ENCODE measurements at places on chromosomes 2 and 18. TPM values are rescaled to one million over a fixed set of nuclear protein-coding genes. Genes with fewer than 3 reads are reported as not detected.
A peak's percentile ranks its signal among the peaks of the same experiment; 100 is the strongest.

DNA sequence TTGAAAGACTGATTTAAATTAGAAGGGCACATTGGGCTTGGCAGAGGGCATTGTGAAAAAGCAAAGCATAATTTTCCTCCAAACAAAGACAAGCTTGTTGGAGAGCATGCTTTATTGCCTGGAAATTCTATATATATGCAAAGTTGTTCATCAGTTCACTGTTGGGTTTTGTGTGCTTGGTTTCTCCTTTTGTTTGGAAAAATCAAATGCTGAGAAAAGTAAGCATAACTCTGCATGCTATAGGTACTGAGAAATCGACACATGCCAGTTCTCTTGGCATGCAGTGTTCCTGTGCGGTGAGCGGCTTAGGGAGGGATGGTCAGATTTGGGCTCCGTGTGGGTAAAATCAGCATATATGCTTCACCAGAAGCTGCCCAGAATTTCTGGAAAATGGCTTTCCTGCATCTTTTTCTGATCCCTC lies 161.0 kb downstream of the RAPGEF4 start:
- no peak overlapping the region for H3K27ac ChIP-seq
- no peaks in the 10 kb centered on the region for H3K27me3 ChIP-seq
- H3K4me1 ChIP-seq = peaks cover 13% of the 10 kb centered on the region
- no peaks in the 10 kb centered on the region for H3K36me3 ChIP-seq
- H3K4me3 ChIP-seq = no peak overlapping the region
- no peak for DNase-seq

Gene C2orf80
- not detected for total RNA-seq

DNA sequence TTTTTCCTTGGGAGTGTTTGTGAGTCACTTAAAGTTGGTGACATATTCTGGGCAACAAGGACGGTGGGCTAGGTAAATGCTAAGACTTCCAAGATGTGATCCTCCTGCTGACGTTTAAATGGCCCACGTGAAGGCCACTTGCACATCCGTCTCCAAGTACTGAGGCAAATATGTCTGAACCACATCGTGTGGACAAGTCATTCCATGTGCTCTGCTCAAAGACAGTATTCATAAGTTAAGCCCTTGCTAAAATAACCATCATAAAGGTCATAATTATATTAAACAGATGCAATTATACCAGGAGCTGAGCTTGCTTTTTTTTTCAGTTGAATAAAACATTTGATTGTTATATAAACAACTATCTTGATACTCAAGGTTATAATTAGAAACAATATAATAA lies 44.8 kb downstream of the SPP2 start:
- H3K4me1 ChIP-seq = no peaks in the 10 kb centered on the region
- no peak overlapping the region for H3K27ac ChIP-seq
- H3K4me3 ChIP-seq = no peak overlapping the region
- H3K36me3 ChIP-seq = no peaks in the 10 kb centered on the region
- no peak for DNase-seq

Gene D2HGDH
- 4.3 TPM for total RNA-seq

DNA sequence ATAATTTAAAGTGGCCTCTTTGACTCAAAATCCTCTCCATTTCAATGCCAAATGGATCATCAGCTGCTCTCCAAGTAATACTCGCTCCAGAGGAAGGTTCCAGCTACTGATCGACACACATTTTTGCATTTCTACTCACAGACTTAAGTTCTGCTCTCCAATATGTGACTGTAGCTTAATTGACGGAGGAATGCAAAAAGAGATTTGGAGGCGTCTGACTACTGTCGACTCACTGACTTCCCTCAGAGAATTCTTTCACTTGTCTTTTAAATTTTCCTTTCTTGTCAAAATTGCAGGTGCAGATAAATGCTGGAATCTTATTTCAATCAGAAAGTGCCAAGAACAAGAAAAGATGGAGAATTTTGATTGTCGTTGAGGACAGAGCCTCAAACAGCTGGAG lies 84.1 kb upstream of the PAPOLG start:
- H3K36me3 ChIP-seq = no peaks in the 10 kb centered on the region
- H3K27ac ChIP-seq = no peak overlapping the region
- H3K4me3 ChIP-seq = no peak overlapping the region
- DNase-seq = no peak
- H3K4me1 ChIP-seq = no peaks in the 10 kb centered on the region
- no peaks in the 10 kb centered on the region for H3K27me3 ChIP-seq

DNA sequence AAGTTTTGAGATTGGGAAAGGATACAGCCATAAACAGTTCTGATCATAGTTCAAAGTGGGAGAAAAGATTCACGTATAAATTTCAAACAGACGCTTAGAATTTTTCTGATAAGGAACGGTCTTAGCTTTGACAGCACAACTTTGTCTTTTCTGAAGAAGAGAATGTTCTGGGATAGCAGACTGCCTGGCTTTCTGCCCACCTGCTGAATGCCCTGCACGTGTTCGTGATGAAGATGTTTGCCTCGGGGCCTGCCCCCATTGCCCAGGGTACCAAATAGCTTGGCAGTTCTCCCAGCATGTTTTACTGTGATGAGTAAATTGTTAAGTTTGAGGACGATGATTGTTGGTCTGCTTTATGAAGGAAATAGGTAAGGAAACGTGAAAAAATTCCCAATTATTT lies 4.6 kb downstream of the MRPL33 start:
- H3K4me3 ChIP-seq = no peak overlapping the region
- peaks cover 10% of the 10 kb centered on the region for H3K4me1 ChIP-seq
- peaks cover 30% of the 10 kb centered on the region for H3K36me3 ChIP-seq
- H3K27ac ChIP-seq = no peak overlapping the region
- H3K27me3 ChIP-seq = no peaks in the 10 kb centered on the region

- DNase-seq = no peak
- no peak overlapping the region for H3K27ac ChIP-seq
- no peak overlapping the region for H3K4me3 ChIP-seq
Measured at GRCh38 chr2:101400048-101400447, 12.7 kb upstream of the CREG2 start.

- H3K27me3 ChIP-seq = no peaks in the 10 kb centered on the region
- DNase-seq = no peak
- no peak overlapping the region for H3K27ac ChIP-seq
- H3K4me3 ChIP-seq = no peak overlapping the region
Measured at GRCh38 chr2:159177957-159178356, 108.5 kb downstream of the WDSUB1 start.

DNA sequence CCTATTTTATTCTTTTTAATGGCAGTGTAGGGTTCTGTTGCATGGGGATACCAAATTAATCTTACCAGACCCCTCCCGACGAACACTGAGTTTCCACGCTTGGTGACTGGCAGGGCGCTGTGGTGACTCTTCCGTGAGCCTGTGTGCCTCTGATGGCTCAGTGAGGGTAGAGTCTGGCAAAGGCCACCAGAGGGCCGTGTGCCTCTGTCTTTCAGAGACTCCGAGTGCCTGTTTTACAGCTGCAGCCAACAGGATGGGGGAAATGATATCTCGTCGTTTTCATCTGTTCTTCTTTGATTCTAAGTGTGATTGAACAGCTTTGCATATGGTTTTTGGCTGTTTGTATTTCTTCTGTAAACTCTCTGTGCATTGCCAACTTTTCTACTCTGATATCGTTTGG lies 99.8 kb downstream of the ZNF236 start:
- H3K27me3 ChIP-seq = no peaks in the 10 kb centered on the region
- H3K4me1 ChIP-seq = peaks cover 7% of the 10 kb centered on the region
- DNase-seq = peak; percentile 9
- H3K27ac ChIP-seq = no peak overlapping the region

Gene INHA
- total RNA-seq = 0.65 TPM

Data from SJCRH30 (cell line).